ENCODE measurements at places on chromosomes 1 and 21. TPM values are rescaled to one million over a fixed set of nuclear protein-coding genes. Genes with fewer than 3 reads are reported as not detected.
A peak's percentile ranks its signal among the peaks of the same experiment; 100 is the strongest.

FAM3B gene
- not detected for total RNA-seq

LINGO4 gene
- not detected for total RNA-seq

LYPD8 gene
- not detected for total RNA-seq

DNA sequence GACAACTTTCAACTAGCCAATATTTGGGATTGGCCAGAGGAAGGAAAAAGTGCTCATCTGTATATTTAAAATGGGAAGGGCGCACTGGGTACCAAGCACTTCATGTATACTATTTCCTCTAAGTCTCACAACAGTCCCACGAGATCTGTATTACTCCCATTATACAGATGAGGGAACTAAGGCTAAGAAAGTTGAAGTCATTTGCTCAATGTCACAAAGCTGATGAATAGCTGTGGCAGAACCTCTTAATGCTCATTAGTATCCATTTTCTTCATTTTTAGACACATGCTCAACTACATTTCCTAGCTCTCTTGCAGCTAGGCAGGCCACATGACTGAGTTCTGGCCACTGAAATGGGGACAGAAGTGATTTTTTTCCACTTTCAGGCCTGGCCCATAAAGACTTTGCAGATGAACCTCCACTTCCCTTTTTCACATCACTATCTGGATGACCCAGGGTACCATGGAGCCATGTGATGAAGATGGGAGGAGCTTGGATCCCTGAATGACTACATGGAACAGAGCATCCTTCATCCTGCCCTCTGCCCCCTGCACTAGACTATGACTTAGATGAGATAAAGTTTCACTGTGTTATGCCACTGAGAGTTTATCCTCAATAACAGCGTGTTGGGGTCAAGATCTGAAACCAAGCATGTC is 31.8 kb downstream of the ATF3 start:
- no peak overlapping the region for H3K27ac ChIP-seq
- no peaks in the 10 kb centered on the region for H3K27me3 ChIP-seq
- peaks cover 36% of the 10 kb centered on the region for H3K4me1 ChIP-seq
- no peaks in the 10 kb centered on the region for H3K36me3 ChIP-seq
- H3K4me3 ChIP-seq = no peak overlapping the region
- DNase-seq = no peak

DNA sequence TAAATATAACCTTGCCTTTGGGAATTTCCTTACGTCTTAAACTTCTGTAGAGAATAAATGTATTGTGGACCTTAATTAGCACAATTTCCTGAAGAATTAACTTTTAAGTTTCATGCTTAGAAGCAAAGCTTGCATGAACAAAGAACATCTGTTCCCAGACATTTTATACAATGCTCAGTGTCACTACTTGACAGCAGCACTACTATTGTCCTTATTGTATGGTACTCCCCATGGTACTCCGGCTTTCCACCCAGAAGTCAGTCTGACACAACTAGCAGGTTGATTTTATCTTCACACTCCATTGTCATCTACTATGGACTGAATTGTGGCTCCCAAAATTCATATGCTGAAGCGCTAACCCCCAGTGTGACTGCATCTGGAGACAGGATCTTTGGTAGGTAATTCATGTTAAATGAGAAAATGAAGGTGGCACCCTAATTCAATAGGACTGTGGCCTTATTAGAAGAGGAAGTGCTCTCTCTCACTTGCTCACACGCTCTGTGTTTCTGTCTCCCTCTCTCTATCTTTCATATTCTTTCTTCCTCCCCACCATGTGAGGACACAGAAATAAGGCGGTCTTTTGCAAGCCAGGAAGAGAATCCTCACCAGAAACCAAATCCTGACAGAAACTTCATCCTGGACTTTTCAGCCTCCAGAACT is 10.7 kb upstream of the OR2B11 start:
- no peak for DNase-seq
- H3K4me3 ChIP-seq = no peak overlapping the region
- H3K36me3 ChIP-seq = no peaks in the 10 kb centered on the region
- no peaks in the 10 kb centered on the region for H3K4me1 ChIP-seq
- H3K27me3 ChIP-seq = no peaks in the 10 kb centered on the region
- no peak overlapping the region for H3K27ac ChIP-seq

- DNase-seq = peak; percentile 96
- H3K4me3 ChIP-seq = peak within 1 kb of the TSS; percentile 94
- H3K36me3 ChIP-seq = no peaks in the 10 kb centered on the region
- peak within 1 kb of the TSS; percentile 84 for H3K27ac ChIP-seq
- no peaks in the 10 kb centered on the region for H3K27me3 ChIP-seq
Observed at GRCh38 chr1:24744911-24745710, at the start of gene CLIC4. TSS of gene CLIC4 (plus strand) at chr1:24745447. CDS start at chr1:24745554, 107 bp downstream.

GRCh38 chr1:185291652-185292051 is 25.4 kb downstream of the IVNS1ABP start:
- no peaks in the 10 kb centered on the region for H3K27me3 ChIP-seq
- no peak for DNase-seq
- H3K4me3 ChIP-seq = no peak overlapping the region
- peaks cover 14% of the 10 kb centered on the region for H3K36me3 ChIP-seq
- no peaks in the 10 kb centered on the region for H3K4me1 ChIP-seq

DNA sequence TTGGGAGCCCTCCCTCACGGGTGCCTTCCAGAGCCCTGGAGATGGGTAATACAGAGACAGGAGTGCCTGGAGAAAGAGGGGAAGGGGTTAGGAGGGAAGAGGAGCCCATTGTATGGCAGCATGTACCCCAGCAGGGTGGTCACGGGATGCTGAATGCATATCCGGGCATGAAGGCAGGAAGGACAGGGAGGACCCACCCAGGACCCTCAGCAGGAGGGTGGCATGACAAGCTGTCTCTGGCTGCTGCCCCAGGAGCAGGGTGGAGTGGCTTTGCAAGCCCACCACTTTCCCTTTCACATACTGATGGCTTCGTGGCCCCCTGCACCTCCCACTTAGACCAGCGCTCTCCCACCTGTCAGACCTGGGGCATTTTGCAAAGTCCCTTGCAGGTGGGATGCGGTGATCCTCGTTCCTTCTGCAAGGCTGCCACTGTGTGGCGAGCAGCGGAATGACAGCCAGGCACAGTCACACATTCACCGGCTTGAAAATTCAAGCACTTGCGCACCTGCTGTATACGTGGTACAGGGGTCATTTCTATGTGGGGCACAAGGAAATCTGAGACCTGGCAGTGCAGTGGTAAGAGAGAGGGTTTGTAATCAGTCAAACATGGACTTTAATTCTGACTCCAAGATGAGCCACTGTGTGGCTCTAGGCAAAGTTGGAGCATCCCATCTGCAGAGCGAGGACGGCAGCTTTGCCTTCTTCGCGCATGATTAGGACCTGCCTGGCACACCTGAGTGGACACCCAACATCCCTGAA is 53.2 kb upstream of the TMEM51 start:
- H3K36me3 ChIP-seq = no peaks in the 10 kb centered on the region
- peak; percentile 4 for DNase-seq
- peaks cover 10% of the 10 kb centered on the region for H3K27me3 ChIP-seq
- no peak overlapping the region for H3K27ac ChIP-seq

DNA sequence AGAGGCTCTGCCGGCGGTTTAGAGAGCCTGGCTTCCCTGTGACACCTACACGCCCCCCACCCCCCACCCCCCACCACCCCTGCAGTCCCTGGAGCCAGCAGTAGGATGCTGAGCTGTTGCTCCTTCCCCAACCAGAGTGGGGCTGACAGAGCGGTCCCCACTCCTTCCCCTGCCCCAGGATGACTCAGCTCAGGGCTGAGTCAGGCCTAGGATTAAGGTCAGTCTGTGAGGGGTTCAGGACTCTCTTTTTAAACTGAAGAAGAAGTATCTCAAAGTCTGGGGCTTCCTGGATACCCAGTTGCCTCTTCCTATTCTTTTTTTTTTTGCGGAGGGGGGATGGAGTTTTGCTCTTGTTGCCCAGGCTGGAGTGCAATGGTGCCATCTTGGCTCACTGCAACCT is 19.1 kb downstream of the DMBX1 start:
- no peak for DNase-seq
- H3K4me1 ChIP-seq = no peaks in the 10 kb centered on the region
- H3K4me3 ChIP-seq = no peak overlapping the region

DNA sequence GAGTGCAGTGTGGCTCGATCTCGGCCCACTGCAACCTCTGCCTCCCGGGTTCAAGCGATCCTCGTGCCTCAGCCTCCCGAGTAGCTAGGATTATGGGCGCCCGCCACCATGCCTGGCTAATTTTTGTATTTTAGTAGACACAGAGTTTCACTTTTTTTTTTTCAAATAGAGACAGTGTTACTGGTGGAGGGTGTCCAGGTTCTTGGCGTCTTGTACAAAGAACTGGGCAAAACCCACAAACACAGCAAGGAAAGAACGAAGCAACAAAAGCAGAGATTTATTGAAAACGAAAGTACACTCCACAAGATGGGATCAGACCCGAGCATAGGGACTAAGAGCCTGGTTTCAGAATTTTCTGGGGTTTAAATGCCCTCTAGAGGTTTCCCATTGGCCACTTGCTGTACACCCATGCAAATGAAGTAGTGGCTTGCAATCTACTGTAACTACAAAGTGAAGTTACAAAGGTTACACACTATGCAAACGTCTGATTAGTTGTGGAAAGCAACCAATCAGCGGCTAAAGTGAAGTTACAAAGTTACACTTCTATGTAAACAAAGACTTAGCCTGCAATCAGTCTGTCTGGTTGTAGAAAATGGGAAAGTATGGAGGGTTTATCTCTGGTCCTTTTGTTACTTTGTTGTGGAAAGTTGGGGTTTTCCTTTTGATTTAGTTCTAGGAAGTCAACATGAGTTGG is 199.1 kb downstream of the DYRK1A start:
- no peaks in the 10 kb centered on the region for H3K27me3 ChIP-seq
- H3K4me1 ChIP-seq = peaks cover 19% of the 10 kb centered on the region
- no peaks in the 10 kb centered on the region for H3K36me3 ChIP-seq
